ENCODE measurements at places on chromosomes 2 and 18.

DNA sequence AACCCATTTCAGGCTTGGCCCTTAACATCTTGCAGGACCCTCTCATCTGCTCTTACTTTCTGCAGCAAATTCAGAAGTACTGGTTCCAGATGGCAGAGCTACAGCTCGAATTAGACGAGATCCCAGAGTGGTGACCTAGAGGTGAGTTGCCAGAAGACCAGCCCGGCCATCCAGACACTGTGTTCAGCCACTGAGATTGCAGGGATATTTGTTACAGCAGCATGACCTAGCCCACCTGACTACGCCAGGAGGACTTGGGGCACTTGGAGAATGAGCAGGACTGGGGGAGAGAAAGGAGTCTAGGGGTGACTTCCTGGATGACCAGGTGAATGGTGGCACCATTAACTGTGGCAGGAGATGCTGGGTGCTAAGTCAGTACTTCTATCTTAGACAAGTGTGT, 67.2 kb upstream of the ID2 start:
- no peak for DNase-seq

DNA sequence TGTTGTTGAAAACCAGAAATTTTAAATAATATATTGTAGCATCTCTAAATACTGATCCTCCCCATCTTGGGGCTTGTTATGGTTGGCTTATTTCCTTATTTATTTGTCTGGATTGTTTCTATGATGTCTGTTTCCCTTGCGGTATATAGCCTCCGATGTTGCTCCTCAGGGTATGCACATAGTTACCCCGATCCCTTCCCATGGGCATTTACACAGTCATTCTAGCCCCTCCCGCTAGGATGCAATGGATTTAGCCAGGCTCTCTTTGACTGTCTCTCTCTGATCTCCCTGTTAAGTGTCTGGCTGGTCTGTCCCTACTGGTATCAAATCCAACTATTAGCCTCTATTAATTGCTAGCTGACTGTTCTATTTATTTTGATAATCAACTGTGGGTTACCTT, 91.8 kb upstream of the CRACDL start:
- no peak for DNase-seq

DNA sequence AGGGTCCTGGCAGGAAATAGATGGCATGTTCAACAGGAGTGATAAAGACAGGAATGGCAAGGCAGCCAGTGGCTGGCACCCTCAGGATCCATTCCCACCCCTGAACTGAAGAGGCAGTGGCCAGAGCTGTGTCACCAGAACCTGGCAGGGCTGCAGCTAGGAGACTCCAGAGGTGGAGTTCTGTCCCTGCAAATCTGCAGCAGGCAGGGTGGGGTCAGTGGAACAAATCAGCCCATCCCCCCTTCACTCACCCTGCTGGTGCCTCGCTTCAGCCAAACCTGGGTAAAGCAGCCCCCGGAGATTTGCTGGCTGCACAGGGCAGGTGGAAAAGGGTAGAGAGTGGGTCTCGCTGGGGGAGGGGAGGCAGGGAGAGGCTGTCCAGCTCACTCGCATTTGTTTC, 12.7 kb downstream of the INPP5D start:
- DNase-seq = no peak

DNA sequence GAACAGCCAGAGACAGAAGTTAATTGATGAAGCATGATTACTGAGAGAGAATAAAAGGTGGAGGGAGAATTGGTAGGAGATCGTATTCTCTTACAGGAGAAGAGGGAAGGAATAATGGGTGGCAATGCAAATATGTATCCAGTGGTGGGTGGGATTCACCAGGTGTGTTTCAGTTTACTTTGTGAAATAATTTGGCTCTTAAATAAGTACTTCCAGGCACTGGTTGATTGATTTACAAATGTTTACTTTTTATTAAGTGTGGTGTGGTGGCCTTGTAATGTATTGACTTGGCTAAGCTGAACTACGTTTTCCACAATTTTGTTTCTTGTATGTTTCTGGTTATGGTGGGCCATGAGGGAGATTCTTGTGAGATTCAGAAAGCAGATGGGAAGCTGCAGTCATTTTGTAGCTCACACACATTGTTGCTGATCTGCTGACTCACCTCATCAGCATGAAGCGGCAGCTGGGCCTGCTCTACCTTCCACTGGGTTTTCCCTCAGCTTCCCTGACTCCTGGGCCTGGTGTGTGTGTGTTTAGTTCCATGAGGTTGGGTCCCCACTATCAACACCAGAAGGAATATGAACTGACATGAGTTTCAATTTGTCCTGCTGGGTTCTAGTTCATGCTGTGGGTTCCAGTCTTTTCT, 32.6 kb downstream of the MYL12B start:
- no peak for DNase-seq

DNA sequence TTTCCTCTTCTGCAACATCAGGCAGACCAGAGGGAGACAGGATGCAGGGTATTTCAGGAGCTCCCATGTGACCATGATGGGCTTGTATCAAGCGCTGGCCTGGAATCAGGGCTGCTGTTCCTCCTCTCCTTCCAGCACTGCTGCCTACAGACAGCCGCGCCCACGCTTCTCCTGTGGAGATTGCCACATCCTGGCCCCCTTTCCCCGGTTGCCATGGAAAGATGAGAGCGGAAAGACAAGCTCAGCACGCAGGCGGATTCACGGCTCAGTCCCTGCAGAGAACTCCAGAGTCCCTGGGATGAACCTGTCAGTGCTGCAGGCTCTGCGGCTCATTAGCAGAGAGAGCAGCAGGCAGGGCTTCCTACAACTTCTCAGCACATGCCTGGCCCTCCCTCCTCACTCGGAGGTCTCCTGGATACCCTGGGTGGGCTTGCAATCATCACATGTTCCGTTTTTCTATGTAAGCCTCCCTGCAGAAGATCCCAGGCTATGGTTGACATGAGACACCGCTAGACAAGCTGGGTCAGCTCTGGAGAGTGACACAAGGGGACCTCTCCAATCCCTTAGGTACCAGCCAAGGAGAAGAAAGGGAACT, 497.8 kb upstream of the MYT1L start:
- DNase-seq = no peak

DNA sequence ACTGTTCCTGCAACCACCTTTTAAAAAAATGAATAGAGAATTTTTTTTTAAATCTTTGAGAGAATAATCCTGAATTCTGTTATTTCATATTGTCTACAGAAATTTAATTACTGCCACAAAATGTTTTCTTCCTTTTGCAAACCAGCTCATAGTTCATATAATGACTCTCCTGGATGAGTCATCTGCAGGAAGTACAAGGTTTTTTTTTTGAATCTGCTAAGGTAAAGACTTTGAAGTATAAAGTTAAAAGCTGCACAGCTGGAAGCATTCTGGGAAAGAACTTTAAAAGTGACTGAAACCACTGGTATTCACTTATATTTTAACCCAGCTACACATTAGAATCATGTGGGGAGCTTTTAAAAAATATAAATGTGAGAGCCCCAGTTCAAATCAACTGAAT, 25.4 kb downstream of the SESTD1 start:
- no peak for DNase-seq

DNA sequence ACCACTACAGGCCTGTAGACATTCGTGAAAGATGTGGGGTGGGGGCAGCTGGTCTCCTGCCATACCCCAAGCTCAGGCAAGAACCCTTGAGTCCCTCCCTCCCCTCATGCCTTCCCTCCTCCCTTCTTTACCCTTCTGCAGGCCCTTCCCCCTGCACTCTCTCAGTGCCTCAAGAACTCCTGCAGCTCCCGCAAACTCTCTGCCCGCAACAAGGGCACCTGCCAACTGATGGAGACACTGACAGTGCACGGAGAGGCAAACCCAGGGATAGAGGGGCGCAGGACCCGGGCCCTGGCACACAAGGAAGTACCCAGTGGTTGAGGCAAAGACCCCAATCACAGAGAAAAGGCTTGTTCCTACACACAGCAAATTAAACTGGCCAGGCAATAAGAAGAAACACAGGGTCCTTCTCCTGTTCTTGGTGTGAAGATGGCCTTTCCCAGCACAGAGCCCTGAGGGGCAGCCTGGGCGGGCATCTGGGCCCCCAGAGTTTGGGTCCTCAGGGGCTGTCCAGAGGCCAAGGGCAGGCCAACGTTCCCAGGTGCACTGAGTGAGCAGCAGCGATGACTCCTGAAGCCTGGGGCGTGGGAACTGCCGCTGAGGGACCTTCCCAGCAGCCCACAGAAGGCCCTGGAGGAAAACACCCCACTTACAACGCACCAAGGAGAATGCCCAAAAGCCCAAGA, 1.6 kb downstream of the TEKT4 start:
- no peak for DNase-seq

DNA sequence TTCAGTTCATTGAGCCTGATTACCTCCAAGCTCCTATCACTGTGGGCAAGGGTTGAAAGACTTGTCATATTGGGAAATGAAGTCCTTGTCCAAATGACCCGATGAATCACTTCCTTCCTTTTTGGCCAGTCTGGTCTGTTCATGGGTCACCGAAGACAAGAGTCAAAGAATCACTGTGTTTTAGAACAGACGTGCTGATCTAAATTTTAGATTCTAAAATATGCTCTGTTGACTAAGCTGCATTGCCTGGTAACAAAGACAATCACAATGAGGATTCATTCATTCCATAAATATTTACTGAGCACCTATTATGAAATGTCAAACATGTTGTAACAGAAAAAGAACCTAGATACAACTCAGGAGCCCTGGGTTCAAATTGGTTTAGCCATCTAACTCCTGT, 99.4 kb upstream of the RND3 start:
- DNase-seq = no peak

DNA sequence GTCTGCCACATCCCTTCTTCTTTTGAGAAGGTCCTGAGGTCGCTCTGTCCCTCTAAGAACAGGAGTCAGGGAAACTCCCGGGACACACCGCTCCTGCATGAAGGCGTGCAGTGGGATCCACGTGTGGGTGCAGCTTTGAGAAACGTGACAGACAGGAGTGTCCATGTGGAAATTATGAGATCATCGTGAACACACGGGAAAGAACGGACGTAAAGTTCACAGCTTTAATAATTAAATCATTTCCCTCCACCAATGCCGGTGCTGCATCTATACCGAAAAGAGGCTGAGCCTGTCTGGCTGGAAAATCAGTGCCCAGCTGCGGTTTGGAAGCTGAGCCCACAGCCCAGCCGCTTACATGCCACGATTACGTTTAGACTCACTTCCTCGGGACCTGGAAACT, 372.4 kb upstream of the SALL3 start:
- DNase-seq = no peak

- no peak for DNase-seq
Measured at GRCh38 chr2:98805412-98806171, 74.7 kb upstream of the MGAT4A start.

DNA sequence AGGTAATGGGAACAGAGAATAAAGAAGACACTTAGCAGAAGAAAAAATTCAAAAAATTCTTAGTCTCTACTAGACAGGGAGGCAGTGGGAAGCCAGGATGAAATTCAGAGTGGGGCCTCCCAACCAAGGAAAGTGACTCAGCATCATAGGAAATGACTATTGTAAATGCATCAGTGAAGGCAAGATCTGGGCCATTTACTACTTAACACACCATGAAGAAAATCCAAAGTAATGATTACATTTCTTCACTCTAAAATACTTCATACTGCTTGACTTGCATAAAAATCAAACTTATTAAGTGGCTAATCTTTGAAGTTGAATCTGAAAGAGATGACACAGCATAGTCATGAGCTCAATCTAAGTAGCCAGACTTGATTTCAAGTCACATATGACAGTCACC, 405.8 kb upstream of the SLC39A10 start:
- DNase-seq = no peak

- DNase-seq = no peak
Measured at GRCh38 chr2:237660381-237660900, 33.1 kb downstream of the LRRFIP1 start.

- no peak for DNase-seq
Measured at GRCh38 chr2:221774136-221774535, 202.0 kb upstream of the EPHA4 start.

DNA sequence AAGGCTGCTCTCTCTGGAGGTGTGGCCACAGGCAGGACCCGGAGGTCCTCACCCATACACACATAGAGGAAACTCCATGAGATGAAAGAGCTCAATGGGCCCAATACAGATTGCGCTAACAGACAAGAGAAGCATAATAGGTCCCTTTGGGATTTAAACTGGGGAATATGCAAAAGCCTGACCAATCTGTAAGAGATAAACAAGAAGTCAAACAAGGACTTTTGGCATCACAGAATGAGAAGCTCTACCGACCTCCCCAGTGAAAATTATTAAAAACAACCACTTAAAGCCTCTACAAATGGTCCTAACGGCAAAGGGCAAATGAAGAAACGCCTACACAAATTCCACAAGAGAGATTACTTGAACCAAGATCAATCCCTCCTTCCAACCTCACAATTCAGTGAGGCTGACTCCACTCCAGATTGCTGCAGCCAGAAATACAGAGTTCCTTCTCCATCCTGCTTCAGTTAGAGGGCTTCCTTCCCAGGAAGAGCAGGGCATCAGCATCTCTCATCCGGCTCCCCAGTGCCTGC, 10.8 kb downstream of the IWS1 start:
- no peak for DNase-seq

DNA sequence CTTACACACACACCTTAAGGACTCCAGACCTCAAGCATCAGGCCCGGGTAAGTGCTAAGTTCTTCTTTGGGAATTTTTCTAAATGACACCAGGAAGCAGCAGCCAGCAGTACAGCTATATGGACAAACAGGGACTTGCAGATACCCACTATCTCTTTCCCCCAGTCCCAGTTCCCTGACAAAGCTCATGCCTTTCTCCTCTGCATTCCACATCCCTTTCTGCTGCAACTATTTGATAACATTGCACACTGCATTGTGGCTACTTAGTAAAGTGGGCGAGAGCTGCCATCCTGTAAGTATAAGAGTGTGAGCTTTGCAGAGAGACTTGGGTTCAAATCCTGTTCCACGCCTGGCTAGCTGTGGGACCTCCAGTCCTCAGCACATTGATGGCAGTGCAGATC, 14.0 kb upstream of the CD226 start:
- no peak for DNase-seq

Measured in AG04450 (cell line).